Osteocyte (in vitro differentiated cells): ENCODE measurements at places on chromosomes 11 and 22.

- DNase-seq: no peak
Observed at GRCh38 chr11:61273178-61274078, 21.7 kb downstream of the VWCE start.

- DNase-seq: no peak
Observed at GRCh38 chr11:11553573-11553972, 68.2 kb downstream of the GALNT18 start.

GRCh38 chr11:79439886-79440570 lies 802 bp downstream of the TENM4 start:
- no peak for DNase-seq

DNA sequence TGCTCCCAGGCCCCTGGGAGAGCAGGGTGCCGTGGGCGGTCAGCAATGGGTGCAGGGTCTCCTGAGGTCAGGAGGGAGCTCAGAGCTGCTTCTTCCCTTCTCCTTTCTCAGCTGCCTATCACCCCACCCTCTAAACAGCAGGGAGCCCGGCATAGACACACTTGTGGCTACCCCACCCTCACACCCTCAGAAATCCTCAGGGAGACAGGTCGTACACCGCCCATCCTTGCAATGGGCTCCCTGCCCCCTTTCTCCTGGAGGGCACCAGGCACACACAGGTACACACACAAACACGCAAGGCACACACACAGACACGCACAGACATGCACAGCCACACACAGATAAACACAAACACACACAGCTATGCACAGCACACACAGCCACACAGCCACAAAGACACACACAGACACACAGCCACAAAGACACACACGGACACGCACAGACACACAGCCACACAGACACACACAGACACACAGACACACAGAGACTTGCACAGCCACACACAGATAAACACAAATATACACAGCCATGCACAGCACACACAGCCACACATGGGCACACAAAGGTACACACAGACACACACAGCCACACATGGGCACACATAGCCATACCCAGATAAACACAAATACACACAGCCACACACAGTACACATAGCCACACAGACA lies 44.9 kb upstream of the TH start:
- peak; percentile 73 for DNase-seq

GRCh38 chr11:62071408-62071807 lies 52.4 kb upstream of the INCENP start:
- no peak for DNase-seq

DNA sequence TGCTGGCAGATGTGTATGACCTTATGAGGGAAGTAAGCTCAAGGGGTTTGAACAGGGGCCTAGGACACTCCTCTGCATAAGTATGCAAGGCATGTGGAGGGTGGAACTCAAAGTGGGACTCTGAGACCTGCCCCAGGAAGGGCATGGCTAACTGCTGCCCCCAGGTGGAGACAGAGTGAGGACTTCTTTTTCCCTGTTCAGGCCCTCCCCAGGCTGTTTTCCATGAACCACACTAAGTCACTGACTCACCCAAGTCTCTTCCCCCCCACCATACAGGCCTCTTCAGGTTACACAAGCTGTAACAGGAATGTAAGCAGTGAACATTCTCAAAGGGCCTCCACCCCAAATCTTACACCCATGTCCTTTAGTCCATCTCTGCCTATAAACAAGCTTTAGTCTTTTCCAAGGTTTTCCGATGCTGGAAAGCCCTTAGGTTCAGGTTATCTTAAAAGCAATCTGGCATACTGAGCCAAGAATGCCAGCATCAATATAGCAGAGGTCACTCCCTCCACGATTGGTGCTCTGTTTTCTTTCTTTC lies 13.1 kb downstream of the EEF1G start:
- DNase-seq: peak; percentile 95

DNA sequence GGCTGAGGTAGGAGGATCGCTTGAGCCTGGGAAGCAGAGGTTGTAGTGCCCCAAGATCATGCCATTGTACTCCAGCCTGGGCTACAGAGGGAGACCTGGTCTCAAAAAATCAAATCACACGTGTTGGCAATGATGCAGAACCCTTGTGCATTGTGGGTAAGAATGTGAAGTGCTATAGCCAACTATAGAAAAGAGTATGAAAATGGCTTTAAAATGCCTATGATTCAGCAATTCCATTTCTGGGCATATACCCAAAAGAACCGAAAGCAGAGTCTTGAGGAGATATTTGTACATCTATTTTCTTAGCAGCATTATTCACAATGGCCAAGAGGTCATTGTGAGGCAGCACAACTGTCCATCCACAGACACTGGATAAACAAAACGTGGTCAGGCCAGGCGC lies 2.6 kb upstream of the FADS3 start:
- no peak for DNase-seq

DNA sequence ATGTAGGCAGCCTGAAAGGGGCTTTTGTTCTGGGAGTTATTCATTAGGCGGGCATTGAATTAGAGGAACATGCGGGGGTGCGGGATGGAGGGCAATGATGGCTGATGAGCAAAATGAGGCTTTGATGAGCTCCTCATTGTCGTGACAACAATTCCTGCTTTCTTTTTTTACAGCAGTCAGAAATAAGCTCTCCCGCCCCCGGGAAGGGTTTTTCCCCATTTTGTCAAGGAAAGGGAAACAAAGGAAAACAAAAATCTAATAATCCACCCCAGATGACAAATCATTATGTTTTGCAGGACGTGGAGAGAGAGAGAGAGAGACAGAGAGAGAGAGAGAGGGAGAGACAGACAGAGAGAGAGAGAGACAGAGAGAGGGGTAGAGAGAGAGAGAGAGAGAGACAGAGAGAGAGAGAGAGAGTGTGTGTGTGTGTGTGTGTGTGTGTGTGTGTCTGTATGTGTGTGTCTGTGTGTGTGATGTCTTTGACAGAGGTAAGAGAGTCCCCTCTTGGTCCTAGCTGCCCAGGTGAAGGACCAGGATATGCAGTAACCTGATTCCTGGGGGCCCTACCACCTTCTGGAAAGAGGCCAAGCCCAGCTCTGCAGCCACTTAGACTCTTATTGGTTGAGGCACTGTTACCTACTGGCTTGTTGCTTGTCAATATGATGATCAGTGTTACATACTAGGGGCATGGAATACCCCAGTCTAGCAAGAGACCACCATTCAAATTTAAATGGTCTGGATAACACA lies 46.7 kb upstream of the PARVA start:
- DNase-seq: no peak

- DNase-seq: no peak
Observed at GRCh38 chr11:64338716-64339115, 1.3 kb upstream of the CCDC88B start.

DNA sequence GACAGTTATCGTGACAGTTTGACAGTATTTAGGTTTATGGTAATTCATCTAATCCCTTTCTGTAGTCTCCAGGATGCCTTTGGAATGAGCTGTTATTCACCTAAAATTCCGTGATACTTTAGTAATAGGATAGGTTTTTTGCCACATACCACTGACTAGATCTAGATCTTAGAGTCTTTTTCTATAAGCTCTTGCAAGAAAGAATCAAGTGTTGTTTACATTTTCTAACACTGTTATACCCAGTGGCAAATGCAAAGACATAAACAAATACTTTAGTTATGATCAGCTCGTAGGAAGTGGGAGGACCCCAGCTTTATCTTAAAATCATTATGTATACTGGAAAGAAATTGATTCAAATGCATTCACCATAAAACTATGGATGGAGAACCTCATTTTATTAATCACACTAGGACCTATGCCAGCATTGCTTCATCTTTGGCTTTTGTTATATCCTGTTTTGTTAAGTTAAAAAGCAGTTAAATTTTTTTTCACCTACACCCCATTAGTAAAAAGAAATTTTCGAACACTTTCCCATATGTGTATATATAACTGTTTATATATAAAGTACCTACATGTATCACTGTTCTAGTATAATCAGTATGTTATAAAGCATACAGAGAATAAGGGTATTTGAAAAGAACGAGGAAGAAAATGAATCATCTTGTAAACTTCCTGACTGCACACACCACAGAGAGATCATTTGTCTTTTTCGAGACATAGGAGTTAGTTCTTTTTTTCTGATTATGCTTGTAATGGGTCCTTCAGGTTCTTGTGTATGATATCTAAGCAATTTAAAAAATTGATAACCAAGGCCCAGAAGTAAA lies 60.9 kb downstream of the PDHX start:
- DNase-seq: no peak

GRCh38 chr22:37801946-37802309 lies 5.8 kb upstream of the GCAT start:
- DNase-seq: no peak

DNA sequence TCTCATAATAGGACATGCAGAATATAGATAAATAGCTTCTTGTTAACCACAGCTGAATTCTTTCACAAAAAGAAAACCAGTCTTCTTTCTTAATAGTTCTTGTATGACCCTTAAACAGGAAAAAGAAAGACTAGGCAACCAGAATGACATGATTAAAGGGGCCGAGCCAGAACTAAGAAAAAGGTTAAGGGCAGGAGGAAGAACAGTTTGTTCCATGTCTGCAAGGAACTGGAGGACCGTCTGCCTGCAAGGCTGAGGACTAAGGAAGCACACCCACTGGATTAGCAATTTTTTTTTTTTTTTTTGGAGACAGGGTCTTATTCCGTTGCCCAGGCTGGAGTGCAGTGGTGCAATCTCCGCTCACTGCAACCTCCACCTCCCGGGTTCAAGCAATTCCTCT lies 26.0 kb upstream of the TMPRSS5 start:
- no peak for DNase-seq

DNA sequence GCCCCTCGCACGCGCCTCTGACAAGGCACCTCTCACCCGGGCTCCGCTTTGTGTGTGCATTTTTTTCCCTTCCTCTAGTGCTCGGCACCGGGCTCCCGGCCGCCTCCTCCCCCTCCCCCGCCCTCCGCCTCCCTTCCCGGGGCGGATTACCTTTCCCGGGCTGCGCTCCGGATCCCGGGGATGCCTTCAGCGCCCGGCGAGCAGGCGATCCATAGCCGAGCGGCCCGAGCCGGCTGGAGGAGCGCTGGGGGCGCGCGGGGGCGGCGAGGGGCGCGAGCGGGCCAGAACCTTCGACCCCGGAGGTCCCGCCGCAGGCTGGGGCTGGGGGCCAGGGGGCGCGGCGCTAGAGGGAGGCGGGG lies 282 bp downstream of the MPPED2 start:
- DNase-seq: no peak

- no peak for DNase-seq
Observed at GRCh38 chr11:113394919-113395318, 7.3 kb downstream of the ANKK1 start.

DNA sequence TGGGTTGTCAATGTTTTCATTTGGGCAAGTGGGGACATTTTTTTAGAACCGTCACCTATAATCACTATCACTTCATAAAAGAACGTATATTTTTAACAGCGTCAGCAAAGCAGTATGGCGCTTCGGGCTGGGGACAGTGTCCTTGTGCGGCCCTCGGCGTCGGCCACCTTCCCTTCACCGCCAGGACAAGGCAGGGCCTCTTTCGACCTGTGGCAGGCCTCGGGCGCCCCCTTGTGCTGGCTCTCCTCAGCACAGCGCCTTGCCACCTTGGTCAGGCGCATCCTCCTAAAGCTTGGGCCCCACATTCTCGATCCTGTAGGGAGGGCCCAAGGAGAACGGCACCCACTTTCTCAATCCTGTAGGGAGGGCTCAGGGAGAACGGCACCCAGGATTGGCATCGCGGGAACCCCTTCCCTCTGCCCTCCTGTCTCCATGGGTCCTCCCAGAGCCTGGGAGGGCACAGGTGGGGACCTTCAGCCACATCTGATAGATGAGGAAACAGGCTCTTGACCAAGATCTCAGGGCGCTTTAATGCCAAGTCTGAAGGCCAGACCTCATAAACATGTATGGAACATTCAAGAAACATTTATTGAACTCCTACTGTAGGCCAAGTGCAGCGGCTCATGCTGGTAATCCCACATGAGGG lies 11.5 kb upstream of the FADD start:
- peak; percentile 92 for DNase-seq

- DNase-seq: no peak
Observed at GRCh38 chr11:96284917-96285316, 58.1 kb downstream of the MAML2 start.

GRCh38 chr11:65947133-65947532 lies 1.9 kb downstream of the TSGA10IP start:
- DNase-seq: no peak

DNA sequence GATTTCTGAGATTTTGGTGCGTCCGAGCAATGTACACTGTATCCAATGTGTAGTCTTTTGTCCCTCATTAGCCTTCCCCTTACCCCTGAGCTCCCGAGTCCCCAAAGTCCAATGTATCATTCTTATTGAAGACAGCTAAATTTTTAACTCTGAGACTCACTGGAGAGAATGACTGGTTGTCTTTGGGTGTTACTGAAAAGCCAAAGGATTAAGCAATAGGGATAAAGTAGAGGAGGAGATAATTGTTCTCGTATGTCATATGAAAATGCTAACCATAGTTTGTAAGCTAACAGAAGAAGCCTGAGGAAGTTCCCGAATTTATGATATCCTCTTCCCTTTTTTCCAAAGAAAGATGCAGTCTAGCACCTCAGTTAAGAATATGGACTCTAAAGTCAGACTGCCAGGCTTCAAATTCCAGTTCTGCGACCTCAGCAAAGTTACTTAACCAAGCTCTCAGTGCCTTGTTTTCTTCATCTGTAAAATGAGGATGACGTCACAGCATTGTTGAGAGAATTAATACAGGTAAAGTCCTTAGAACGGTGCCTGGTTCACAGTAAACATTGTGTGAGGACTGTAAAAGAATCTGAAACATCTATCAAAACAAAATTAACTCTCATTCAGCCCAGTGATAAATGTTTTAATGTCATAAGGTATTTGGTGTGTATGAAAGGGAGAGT lies 1.6 kb upstream of the MSANTD2 start:
- DNase-seq: no peak

DNA sequence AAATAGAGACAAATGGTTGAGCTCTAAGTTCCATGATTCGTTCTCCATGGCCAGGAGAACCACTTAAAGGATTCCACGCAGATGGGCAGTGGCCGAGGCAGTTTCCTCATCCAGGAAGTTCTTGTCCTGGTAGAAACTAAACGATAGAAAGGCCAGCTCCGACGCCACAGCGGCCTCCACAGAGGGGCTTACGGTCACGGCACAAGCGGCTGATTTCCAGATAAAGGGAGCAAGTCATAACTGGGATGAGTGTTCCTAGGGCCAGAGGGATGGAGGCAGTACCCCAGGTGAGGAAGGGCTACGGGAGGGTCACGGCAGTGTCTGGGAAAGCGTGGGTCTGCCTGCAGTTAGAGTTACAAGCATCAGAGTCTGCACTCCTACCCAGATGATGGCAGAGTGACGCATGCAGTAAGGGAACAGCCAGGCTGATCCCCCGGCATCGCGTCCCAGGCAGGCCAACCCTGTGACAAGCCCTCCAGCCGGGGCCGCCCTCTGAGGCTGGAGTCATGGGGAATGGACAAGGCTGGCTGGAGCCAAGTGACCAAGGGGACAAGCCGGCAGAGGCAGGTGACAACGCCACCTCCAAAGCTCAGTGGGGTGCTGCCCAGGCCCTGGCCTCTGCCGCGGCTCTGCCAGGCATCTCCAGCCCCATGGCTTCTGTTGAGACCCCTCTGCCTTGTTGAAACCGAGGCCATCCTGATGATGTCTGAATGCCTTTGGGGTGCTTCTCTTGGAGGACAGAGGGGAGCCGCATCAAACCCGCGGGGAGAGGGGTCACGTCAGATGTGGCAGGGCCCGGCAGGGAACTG lies 475.1 kb downstream of the BRD1 start:
- peak; percentile 81 for DNase-seq

GRCh38 chr22:17523925-17524324 lies 39.4 kb upstream of the SLC25A18 start:
- no peak for DNase-seq

- DNase-seq: no peak
Observed at GRCh38 chr11:35122308-35122707, 16.7 kb upstream of the CD44 start.
